Ascending aorta (tissue), 2 donors: ENCODE measurements at places on chromosomes 3 and 15. TPM values are rescaled to one million over a fixed set of nuclear protein-coding genes. Genes with fewer than 3 reads are reported as not detected.

- DNase-seq, result peak; percentile 61
- H3K27ac ChIP-seq, result peak overlapping the region; percentile 57
- no peaks in the 10 kb centered on the region for H3K27me3 ChIP-seq
- no peak overlapping the region for H3K4me3 ChIP-seq
- no peaks in the 10 kb centered on the region for H3K4me1 ChIP-seq
These were observed 103.3 kb downstream of the SNRK start for GRCh38 chr3:43389388-43390254.

- H3K4me1 ChIP-seq, result no peaks in the 10 kb centered on the region
- no peak for DNase-seq
- H3K4me3 ChIP-seq, result no peak overlapping the region
- no peak overlapping the region for H3K27ac ChIP-seq
- no peaks in the 10 kb centered on the region for H3K36me3 ChIP-seq
These were observed 274.8 kb upstream of the TRIM42 start for GRCh38 chr3:140403079-140403478.

Gene SAMD7
- total RNA-seq, result not detected

- H3K27me3 ChIP-seq, result no peaks in the 10 kb centered on the region
- peaks cover 4% of the 10 kb centered on the region for H3K4me1 ChIP-seq
- no peaks in the 10 kb centered on the region for H3K36me3 ChIP-seq
- DNase-seq, result no peak
- no peak overlapping the region for H3K4me3 ChIP-seq
These were observed 38.3 kb downstream of the CPN2 start for GRCh38 chr3:194312743-194313281.

Gene IQGAP1
- 99.1 TPM for total RNA-seq

DNA sequence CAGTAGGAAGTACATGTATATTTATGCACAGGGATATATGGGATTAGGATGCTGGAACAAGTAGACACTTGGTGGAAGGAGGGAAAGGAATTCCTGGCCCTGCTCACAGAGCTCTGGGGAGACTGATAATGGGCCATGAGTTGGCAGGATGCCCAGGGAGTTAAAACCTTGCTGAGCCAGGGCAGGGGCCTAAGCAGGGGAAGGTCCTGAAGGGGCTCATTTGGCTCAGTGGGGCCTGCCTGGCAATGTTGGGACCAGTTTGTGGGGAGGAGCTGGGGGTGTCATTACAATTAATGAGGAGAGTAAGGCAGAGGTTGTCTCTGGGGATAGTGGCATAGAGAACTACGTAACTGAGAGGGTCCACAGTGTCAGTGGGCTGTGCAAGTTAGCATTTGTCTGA is 124.2 kb upstream of the ADPGK start:
- DNase-seq, result no peak
- H3K27me3 ChIP-seq, result no peaks in the 10 kb centered on the region

Gene KLHL40
- not detected for total RNA-seq

Gene CRYGS
- not detected for total RNA-seq

Gene RPL39L
- 3.1 TPM for total RNA-seq

DNA sequence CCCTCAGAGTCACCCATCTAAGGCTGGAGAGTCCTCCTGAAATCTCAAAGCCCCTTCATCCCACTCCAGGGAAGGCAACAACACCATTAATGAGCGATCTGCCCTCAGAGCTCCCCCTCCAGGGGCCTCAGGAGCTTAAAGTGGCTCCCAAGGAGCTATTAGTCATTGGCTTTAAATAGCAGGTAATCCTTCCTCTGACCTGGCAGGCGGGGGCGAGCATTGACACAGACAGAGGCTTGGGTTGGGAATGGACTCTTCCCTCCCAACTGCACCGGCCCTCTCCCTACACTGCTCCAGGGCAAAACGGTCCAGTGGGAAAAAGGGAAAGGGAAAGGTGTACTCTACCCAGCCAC is 1.4 kb downstream of the MFGE8 start:
- peak; percentile 79 for DNase-seq
- peak overlapping the region; percentile 94 for H3K27ac ChIP-seq
- no peaks in the 10 kb centered on the region for H3K27me3 ChIP-seq
- H3K4me3 ChIP-seq, result peak overlapping the region; percentile 88

Gene MAPKAPK3
- 23.7 TPM for total RNA-seq

DNA sequence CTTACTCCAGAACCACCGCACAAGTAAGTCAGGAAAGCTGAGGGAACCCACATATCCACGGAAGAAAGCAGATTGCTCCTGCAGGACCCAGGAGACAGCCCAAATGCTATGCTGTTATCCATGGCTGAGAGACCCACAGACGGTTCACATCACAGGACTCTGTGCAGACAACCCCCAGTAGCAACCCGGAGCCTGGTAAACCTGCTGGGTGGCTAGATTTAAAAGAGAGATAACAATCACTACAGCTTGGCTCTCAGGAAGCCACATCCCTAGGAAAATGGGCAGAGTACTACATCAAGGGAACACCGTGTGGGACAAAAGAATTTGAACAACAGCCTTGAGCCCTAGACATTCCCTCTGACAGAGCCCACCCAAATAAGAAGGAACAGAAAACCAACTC is 13.8 kb upstream of the TRIM42 start:
- no peaks in the 10 kb centered on the region for H3K36me3 ChIP-seq
- no peaks in the 10 kb centered on the region for H3K4me1 ChIP-seq
- no peaks in the 10 kb centered on the region for H3K27me3 ChIP-seq

DNA sequence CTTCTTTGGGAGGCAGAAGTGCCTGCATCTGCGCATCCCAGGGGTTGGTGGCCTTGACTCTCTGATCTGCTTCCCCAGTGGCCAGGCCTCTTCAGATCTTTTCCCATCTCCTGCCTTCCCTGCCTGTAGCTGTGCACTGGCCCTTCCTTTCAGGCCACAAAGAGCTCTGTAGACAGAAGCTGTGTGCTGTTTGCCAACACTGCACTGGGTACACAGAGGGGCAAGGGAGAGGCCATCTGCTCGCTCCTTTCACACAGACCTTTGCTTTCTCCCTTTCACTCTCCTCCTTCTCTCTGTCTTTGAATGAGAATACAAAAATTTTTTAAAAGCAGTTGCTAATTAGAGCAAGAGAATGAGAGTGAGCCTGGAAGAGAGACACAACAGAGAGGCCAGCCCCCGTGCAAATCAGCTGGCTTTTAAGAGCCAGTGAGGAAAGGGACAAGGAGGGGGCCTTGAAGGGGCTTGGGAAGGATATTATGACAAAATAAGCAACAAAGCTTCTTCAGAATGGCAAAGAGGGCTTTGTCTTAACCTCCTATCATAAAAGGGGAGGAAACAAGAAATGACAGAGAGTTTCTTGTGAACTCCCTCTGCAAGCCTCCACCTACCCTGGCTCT is 170.9 kb downstream of the EPHB1 start:
- no peak overlapping the region for H3K27ac ChIP-seq
- no peaks in the 10 kb centered on the region for H3K36me3 ChIP-seq
- no peak for DNase-seq
- H3K4me1 ChIP-seq, result no peaks in the 10 kb centered on the region
- no peak overlapping the region for H3K4me3 ChIP-seq
- no peaks in the 10 kb centered on the region for H3K27me3 ChIP-seq

DNA sequence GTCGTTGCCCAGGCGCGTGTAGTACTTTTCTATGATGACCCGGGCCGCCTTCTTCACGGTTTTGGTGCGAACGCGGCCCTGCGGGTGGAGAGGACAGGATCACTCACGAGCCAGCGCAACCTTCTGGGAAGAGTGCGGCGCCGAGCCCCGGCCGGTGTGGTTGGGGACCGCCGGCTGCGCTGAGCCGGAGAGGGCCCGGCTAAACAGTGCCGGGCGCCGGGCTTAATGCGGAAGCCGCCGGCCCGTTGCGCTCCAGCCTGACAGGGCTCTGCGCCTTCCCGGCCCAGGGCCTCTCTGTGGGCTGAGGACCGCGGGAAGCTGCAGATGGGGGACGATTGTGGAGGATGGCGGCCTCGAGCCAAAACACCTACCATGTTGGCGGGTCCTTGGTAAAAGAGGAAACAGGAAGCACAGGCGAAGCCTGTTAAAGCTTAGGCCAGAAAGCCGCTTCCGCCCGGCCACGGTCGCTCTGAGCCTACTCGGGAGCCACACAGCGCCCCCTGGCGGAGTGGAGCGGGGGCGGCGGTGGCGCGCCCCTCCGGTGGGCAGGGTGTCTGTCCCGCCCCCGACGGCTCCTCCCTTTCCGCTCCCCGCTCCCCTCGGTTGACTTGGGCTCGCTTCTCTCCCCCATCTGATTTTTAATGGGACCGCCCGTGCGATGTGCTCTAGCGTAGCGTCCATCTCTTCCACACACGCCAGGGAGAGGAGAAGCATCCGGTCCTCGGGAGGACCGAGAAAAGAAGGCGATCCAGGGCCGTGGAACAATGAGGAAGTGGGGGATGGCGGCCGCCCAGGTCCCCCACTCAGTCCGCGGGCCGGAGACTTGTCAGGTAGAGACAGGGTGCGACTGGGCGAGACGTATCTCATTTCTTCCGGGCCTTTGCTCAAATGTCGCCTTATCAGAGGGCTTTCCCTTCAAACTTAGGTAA is at the start of gene RPS17:
RPS17 (minus strand) TSS at position 403 of the 929 bp plus-strand sequence; CDS start at position 374, 29 bp downstream.
- peak; percentile 99 for DNase-seq
- peaks cover 35% of the 10 kb centered on the region for H3K36me3 ChIP-seq
- peak within 1 kb of the TSS; percentile 76 for H3K4me3 ChIP-seq

DNA sequence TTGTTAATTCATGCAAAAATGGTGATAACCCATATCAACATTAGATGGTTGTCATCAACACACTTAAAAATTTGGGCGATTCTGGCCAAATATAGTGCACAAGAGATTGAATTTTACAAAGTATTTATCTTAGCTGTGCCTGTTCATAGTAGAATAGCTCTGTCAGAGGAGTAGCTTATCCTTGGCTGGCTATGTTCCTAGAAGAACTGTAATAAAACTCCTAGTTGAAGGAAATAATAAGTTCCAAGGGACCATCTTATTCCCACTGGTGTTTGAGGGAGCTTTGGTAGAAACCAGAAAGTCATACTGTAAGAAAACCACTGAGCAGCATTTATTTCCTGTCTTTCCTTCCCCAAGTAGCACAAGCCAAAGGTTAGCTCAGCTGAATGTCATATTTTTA is 201.8 kb downstream of the GRM7 start:
- H3K27ac ChIP-seq, result no peak overlapping the region
- no peaks in the 10 kb centered on the region for H3K36me3 ChIP-seq
- no peak overlapping the region for H3K4me3 ChIP-seq

- no peak overlapping the region for H3K4me3 ChIP-seq
- H3K36me3 ChIP-seq, result peaks cover 32% of the 10 kb centered on the region
- H3K27ac ChIP-seq, result peak overlapping the region; percentile 89
- H3K27me3 ChIP-seq, result no peaks in the 10 kb centered on the region
These were observed 7.8 kb downstream of the EMC3 start for GRCh38 chr3:9978710-9979305.

GRCh38 chr3:12875857-12876836 is 34.8 kb upstream of the RPL32 start:
- no peaks in the 10 kb centered on the region for H3K4me1 ChIP-seq
- H3K27me3 ChIP-seq, result no peaks in the 10 kb centered on the region
- peak overlapping the region; percentile 59 for H3K4me3 ChIP-seq
- H3K27ac ChIP-seq, result no peak overlapping the region
- DNase-seq, result no peak

Gene CRABP1
- not detected for total RNA-seq

Gene GPD1L
- total RNA-seq, result 14.4 TPM

GRCh38 chr3:104750581-104750980 is 616.1 kb upstream of the ALCAM start:
- DNase-seq, result no peak
- no peaks in the 10 kb centered on the region for H3K27me3 ChIP-seq
- H3K27ac ChIP-seq, result no peak overlapping the region
- no peaks in the 10 kb centered on the region for H3K36me3 ChIP-seq

DNA sequence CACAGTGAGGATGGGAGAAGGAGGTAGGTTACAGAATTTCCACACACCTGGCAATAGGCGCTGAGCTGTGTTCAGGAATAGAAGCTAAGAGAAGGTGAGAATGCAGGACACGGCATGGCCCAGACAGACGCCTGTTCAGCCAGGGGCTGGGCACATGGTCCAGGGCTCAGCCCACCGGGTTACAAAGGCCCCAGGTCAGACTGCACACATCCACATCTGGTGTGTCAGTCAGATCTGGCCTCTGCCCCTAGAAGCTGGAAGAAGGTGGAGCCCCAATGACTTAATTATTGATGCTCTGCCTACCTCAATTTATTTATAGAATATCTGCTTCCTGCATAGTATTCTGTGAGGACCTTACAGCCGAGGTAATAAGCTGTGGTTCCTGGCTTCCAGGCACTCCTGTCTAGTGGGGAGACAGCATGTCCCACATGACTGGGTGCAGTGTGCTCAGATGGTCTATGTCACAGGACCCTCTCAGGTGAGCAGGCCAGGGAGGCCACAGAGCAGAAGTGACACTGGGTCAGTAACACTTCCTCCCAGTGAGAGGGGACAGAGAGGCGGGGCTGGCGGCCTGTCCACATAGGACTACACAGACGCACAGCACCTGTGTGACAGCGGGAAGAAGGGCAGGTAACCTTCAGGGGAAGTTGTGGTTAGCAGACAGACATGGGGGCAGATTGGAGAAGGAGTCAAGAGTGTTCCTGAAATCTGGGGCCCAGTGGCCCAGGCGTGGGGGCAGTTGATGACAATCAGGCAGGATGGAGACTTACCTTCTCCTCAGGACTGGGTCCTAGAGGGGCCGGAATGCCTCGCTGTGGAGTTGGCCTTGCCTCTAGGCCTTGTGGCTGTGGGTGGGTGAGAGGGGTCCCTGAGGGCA is 38.6 kb upstream of the PLXNA1 start:
- no peak overlapping the region for H3K27ac ChIP-seq
- DNase-seq, result no peak
- H3K36me3 ChIP-seq, result no peaks in the 10 kb centered on the region
- no peaks in the 10 kb centered on the region for H3K27me3 ChIP-seq
- no peak overlapping the region for H3K4me3 ChIP-seq

Gene GOLGA6L10
- total RNA-seq, result 1.5 TPM

Gene IQCF5
- not detected for total RNA-seq

DNA sequence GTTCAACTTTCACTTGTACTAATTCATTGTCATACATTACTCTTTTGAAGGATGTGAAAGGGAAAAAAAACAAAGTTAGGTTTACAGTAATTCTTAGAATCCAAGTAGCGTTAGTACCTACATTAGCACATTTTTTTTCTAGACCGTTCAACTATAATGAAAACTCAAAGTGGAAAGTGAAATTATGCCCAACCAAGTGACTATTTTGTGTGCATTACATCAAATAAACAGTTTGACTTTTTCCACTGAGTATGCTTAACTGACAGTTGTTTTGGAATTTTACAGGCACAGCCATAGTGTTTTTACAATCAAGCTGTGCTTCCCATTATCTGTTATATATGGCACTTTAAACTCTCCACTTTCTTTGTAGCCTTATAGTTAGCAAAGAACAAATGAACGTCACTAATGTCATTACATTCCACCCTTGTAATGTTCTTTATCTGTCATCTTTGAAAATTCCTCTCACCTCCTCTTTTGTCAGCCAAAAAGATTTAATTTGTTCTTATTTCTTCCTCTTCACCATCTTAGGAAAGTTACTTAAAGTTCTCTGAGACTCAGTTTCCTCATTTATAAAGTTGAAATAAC is 142.3 kb upstream of the SOX2 start:
- no peaks in the 10 kb centered on the region for H3K27me3 ChIP-seq
- H3K36me3 ChIP-seq, result no peaks in the 10 kb centered on the region
- no peak overlapping the region for H3K27ac ChIP-seq
- DNase-seq, result no peak
- no peaks in the 10 kb centered on the region for H3K4me1 ChIP-seq
